ENCODE measurements at places on chromosomes 3 and 15. TPM values are rescaled to one million over a fixed set of nuclear protein-coding genes. Genes with fewer than 3 reads are reported as not detected.

Gene CFAP92
- 0.22 TPM for total RNA-seq

Gene TPRG1
- total RNA-seq = 42.4 TPM

GRCh38 chr3:90007778-90008499 is 900.5 kb downstream of the EPHA3 start:
- DNase-seq = no peak

Gene KBTBD13
- total RNA-seq = not detected

- DNase-seq = no peak
These were observed 5.2 kb downstream of the CEP97 start for GRCh38 chr3:101729586-101729985.

DNA sequence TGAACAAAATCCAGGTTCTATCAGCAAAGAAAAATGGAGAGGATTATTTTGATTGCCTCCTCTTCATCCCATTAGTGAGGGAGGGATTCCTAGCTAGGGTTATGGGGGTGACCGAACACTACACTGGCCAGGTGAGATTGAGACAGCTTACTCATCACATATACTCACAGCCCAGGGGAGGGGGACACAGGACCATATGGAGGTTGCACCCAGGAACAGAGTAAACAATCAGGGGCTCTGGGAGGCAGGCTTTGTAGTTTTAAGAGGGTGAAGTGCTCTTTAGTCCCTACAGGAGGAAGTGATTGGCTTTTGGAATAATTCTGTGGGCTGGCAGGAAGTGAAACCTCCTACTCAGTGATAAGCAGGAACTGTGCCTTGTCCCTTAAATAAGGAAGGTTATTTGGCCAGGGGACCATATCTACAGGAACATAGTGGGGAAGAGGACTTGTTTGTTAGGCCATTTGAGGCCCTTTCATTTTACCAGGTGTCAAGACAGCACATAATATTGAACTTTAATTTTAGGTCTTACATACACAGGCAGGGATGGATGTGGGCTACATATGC is 17.5 kb upstream of the KCTD6 start:
- no peak for DNase-seq

Gene PLA2G4F
- not detected for total RNA-seq

Gene RETNLB
- not detected for total RNA-seq

Gene FANCD2OS
- total RNA-seq = not detected

Gene TYRO3
- 0.22 TPM for total RNA-seq

GRCh38 chr15:33114374-33114717 is 80.2 kb downstream of the FMN1 start:
- DNase-seq = no peak

DNA sequence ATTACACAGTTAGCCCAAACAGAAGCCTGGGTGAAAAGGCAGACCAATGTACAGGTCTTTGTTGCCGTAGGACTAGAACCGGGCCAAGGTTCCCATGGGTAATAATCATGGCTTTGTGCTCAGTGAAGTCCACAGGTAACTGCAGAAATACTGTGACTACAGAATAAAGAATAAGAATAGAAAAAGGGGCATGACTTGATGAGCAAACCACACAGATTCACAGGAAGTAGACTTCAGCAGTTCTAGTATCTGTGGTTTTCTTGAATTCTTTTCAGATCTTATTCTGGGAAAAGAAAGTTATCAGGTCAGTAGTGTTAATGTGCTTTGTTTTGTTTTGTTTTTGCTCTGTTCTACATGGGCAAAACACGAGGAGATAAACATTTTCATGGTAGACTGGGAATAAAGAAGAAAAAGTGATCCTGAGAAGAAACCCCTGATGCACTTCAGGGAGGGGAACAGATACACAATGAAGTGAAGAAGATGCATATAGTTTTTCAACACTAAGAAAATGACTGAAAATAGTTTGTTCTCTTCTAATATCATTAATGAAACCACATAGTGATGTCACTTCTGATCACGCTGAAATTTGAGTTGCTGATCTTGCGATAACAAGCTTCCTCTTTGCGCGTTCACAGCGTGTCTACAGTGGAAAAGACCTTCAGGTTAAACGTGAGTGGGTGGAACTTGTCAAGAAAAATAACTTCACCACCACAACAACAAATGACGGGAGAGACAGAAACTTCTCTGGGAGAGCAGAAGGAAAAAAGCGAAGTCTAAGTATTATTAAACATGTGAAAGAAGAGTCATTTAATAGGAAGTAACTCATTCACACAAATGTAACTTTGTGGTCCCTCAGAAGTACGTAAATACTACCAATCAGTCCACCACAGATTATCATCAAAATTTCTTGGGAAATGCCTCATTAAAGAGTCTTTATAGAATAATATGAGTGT is 315.8 kb upstream of the SATB1 start:
- no peak for DNase-seq

GRCh38 chr15:38085931-38086568 is 151.6 kb downstream of the TMCO5A start:
- no peak for DNase-seq

Gene NRROS
- 17.0 TPM for total RNA-seq

DNA sequence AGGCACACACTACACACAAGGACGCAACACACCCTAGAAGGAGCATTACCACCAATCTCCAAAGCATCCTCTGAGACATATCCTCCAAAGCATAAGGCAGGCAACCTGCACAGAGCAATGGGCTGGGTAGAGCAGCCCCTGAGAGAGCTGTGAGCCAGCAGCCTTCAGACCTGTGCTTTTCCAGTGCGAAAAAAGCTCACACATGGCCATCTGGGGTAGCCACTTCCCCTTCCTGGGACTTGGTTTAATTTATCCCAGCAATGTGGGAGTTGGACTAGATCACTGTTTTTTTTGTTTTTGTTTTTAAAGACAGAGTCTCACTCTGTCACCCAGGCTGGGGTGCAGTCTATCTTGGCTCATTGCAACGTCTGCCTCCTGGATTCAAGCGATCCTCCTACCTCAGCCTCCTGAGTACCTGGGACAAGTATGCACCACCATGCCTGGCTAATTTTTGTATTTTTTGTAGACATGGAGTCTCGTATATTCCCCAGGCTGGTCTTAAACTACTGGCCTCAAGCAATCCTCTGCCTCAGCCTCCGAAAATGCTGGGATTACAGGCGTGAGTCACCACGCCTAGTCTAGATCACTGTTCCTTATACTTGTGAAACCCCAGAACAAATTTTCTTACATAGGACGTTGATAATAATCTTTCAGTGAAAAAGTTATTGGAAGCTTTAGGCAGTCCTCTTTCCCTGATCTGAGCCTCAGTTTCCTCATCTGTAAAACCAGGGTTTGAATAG is 18.9 kb downstream of the PTPN23 start:
- no peak for DNase-seq

GRCh38 chr15:39746176-39746575 is 36.5 kb downstream of the FSIP1 start:
- no peak for DNase-seq

GRCh38 chr3:123781138-123781537 is 103.0 kb downstream of the MYLK start:
- no peak for DNase-seq

Gene CXCR6
- 13.5 TPM for total RNA-seq

- DNase-seq = no peak
These were observed 521.8 kb upstream of the CNTN3 start for GRCh38 chr3:75136100-75136897.

DNA sequence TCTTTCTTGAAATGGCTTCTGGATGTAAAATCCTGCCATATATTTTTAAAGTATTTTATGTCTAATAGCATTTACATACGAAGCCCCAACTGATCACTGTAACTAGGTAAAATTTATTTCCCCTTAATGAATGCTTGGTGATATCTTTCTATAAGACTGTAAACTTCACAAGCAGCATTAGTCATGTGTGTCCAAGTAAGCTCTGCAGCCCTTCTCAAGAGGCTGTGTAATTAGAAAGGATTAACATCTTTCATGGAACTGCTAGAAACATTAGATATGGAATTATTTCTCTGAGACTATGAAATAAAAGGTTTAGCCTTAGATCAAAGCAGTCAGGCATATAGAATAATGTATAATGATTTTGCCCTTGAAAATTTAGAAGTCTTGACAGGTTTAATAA is 143.3 kb downstream of the EPHA3 start:
- DNase-seq = no peak

GRCh38 chr3:172130717-172131050 is 91.3 kb downstream of the FNDC3B start:
- no peak for DNase-seq

Gene MAPKAPK3
- 195 TPM for total RNA-seq

- peak; percentile 89 for DNase-seq
These were observed 356.8 kb downstream of the FOXP1 start for GRCh38 chr3:71226565-71227269.

DNA sequence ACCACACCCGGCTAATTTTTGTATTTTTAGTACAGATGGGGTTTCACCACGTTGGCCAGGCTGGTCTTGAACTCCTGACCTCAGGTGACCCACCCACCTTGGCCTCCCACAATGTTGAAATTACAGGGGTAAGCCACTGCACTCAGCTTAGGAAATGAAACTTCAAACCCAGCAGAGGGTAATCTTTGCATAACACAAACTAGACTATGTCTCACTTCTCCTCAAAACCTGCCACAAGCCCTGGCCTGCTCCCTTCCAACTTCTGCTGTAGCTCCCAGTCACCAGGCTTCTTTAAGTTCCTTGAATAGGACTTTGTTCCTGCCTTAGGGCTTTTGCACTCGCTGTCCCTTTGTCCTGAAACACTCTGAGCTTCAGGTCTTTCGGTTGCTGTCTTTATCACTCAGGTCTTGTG is 39.2 kb upstream of the SEMA4B start:
- no peak for DNase-seq

GRCh38 chr3:195105389-195105788 is 165.6 kb downstream of the XXYLT1 start:
- DNase-seq = no peak

GRCh38 chr15:36936613-36937012 is 163.7 kb downstream of the MEIS2 start:
- no peak for DNase-seq

DNA sequence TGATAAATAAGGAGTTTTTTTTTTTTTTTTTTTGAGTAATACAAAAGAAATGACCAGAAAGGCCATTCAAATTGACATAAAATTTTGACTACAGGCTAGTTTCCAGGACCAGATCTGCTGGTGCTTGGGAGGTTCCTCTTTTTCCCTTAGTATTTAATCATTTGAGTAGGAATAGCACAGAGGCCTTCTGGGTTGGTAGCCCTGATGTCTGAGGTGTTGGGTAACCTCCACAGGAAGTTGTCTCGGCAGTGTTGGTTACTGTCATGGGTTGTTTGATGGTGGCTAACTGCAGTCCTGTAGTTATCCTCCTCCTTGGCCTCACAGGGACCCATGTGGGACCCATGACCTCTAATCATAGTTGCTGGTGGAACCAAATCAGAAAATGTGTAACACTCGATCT is 91.1 kb downstream of the USP13 start:
- no peak for DNase-seq

GRCh38 chr3:38643090-38643489 is 6.4 kb downstream of the SCN5A start:
- no peak for DNase-seq

DNA sequence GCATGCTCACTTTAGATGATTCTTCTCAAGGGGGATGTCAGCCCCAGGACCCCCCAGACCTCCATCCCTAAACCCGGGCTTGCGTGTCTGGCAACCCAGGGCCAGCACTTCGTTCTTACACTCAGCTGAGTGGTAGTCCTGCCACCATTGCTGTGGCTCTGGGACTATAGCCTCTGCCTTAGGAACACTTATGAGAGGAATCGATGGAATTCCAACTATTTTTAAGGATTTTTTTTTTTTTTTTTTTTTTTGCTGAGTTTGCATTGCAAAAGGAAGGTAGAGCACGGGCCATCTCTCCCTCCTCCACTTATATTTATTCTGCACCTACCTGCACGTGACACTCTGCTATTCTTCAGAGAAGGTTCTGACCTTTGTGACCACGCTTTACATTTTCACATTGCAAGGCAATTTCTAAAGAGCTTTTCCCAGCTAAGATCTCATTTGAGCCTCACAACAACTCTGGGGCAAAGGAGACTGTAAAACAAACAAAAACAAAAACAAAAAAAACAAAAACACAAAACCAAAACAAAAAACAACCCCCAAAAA is 113.9 kb downstream of the LPP start:
- DNase-seq = no peak

Gene B4GALT4
- total RNA-seq = 16.3 TPM

DNA sequence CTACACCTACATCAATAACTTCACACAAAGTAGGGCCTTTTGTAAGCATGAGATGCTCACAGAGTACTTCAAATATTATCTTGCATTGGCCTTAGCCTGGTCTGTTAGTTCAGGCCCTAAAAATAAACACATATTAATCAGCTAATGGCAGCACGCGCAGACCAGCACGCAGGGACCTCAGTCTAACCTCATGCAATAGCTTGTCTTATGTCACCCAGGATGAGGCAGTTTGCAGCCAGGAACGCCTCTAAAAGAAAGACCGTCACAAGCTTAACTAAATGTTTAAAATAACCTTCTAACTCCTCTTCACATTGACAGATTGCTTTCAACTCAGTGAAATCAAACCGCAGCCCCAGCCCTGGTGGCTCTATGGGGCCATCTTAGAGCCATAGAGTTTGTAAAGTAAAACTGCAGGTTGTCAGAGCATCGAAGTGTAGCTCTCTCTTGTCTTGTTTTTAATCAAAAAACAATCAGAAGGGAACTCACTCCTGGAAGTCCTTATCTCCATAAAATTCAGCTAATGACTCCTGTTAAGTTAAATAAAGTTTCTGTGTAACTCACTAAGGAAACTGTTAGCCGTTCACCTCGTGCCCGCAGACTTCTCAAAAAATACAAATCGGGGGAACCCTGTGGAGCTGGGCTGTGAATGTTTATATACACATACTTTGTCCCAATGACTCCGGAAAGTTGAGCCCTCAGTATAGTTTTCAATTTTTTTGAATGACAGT is 212.6 kb downstream of the CDIN1 start:
- DNase-seq = no peak

Gene CADPS
- not detected for total RNA-seq

Gene CPN2
- total RNA-seq = not detected

DNA sequence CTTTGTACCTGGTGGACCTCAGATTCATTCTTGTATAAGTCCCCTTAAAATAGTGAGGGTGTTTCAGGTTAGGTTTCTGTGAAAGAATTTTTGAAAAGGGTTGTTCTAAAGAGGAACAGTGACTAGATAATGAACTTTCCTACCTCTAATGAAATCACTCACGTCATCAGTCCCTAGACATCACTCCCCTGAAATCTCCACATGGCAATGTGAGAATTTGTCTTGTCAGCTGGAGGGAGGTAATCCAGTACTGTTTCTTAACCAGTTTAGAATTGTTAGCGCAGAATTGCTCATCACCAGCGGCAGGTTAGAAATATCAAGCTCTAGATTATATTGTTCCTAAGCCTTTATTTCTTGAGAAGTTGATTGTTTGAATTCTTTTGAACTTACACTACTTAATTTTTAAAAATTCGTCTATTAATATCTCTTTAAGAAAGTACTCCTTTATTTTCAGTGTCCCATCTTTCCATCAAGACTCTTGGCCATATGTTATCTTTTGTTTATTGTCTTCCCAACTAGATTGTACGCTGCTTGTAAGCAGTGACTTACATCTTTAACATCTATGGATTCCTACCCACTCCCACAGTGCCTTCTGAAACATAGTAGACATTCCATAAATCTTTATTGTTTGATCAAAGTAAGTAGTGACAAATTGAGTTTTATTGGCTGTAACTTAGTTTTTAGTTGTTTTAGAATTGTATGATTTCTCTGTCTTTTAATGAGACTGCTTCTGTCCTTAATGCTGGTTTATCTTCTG is 52.8 kb downstream of the RASA2 start:
- DNase-seq = no peak

- DNase-seq = no peak
These were observed 162.8 kb upstream of the ZNF385D start for GRCh38 chr3:21913791-21914190.

Gene MASP1
- not detected for total RNA-seq

Measured in activated naive CD8-positive, alpha-beta T cell treated with anti-CD3 and anti-CD28 coated beads, Interleukin-2, amount 10 ng/mL, durations not matched to agents 7 days and 5 days (primary cell).